Stomach (tissue), 19 donors: ENCODE measurements at places on chromosomes 1 and 21. TPM values are rescaled to one million over a fixed set of nuclear protein-coding genes. Genes with fewer than 3 reads are reported as not detected.

PHLDA3 gene
- 49.0 TPM for total RNA-seq

ANGPTL3 gene
- total RNA-seq = not detected

PBX1 gene
- 30.3 TPM for total RNA-seq

GNAT2 gene
- not detected for total RNA-seq

CENPS gene
- 5.9 TPM for total RNA-seq

TMEM81 gene
- not detected for total RNA-seq

ITLN1 gene
- 241 TPM for total RNA-seq

MGST3 gene
- total RNA-seq = 101 TPM

RGS4 gene
- total RNA-seq = not detected

- H3K27me3 ChIP-seq = no peaks in the 10 kb centered on the region
- H3K4me3 ChIP-seq = no peak overlapping the region
- no peaks in the 10 kb centered on the region for H3K36me3 ChIP-seq
- no peaks in the 10 kb centered on the region for H3K4me1 ChIP-seq
Observed at GRCh38 chr1:190175320-190175719, 302.3 kb downstream of the BRINP3 start.

DNA sequence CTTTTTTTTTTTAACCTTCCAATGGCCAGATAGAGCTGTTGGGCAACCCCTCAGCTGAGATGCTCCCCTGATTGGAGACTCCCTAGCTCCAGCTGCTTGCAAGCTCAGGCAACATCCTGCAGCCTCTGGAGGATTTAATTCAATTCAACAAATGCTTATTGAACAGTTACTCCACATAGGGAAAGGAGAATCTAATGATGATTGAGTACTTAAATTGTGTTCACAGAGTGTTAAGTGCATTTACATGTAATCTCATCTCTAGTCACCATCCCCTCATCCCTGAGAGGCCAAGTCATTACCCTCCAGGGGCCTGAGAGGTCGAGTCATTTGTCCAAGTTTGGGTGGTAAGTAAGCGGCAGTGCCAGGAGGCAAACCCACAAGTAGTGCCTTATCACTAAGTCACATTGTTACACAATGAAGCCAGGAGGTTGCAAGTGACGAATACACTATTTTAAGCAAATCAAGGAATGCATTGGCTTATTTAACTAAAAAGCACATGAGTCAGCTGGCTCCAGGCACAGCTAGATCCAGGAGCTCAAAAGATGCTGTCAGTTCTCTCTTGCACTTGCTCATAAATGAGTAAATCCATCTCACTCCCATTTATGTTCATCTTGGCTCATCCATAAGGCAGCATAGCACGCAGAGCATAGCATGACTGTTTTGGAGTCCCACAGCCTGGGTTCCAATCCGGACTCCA, 64.3 kb downstream of the OPTC start:
- H3K4me3 ChIP-seq = no peak overlapping the region
- H3K27me3 ChIP-seq = no peaks in the 10 kb centered on the region
- no peaks in the 10 kb centered on the region for H3K36me3 ChIP-seq
- H3K27ac ChIP-seq = peak overlapping the region; percentile 77

DNA sequence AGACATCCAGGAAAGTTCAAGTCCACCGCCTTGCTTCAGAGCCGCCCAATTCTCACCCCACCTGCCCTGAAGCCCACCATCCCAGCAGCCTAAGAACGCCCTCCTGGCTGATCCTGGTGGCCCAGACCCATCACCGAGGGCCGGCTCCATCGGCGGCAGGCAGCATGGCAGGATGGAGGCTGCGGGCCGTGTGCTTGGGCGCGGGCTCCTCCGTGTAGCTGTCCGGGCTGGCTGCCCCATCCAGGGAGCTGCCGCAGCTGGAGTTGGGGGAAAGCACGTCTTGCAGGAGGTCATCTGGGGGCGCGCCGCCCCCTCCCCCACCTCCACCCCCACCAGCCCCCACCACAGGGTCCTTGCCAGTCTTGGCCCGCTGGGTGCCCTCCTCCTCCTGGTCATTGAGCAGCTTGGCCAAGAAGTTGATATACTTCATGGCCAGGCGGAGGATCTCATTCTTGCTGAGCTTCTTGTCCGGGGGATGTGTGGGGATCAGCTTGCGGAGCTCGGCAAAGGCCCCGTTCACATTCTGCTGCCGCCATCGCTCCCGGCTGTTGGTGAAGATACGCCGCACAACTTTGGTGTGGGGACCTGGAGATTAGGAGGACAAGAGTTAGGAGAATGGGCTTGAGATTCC, 12.3 kb downstream of the TAL1 start:
- no peak for DNase-seq
- peaks cover 20% of the 10 kb centered on the region for H3K27me3 ChIP-seq
- H3K4me1 ChIP-seq = peaks cover 3% of the 10 kb centered on the region
- no peak overlapping the region for H3K27ac ChIP-seq
- H3K4me3 ChIP-seq = no peak overlapping the region
- no peaks in the 10 kb centered on the region for H3K36me3 ChIP-seq

DNA sequence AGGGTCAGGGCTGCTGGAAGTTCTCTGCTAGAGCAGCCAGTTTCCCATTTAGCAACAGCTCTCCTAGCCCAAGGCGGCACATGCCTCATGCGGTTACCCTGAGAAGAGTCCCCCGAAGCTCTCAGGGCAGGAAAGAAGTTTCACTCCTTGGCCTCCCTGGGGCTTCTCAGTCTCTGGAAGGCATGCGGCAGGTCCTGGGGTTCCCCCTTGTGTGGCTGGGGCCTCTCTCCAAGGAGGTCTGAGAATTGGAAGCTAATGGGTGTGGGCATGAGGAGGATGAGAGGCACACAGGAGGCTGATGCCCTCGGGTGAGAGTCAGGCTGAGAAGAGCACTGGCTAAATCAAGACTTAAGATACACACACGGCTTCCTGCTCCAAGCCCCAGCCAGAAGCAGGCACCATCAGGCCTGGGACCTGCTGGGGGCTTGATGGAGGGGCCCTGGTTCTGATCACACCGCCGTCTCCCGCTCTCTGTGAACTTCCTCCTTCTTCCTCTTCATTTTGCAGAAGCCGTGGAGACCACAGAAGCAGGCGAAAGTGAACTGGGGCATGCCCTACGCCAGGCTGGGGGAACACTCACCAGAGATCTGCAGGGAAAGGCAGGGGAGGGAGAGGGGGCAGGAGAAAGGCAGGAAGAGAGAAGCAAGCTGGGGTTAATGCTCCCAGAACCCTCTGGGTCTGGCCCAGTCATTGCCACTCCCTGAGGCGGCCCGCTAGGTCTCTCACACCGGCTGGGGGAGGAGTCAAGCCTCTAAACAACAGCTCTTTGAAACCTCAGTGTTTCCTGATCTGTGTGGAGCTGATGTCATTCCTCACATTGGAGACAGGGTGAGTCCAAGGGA, 15.1 kb downstream of the BLACAT1 start:
- H3K27ac ChIP-seq = peak overlapping the region; percentile 71
- peaks cover 32% of the 10 kb centered on the region for H3K4me1 ChIP-seq
- H3K4me3 ChIP-seq = peak overlapping the region; percentile 19
- DNase-seq = peak; percentile 77
- peaks cover 3% of the 10 kb centered on the region for H3K27me3 ChIP-seq

- peaks cover 16% of the 10 kb centered on the region for H3K4me1 ChIP-seq
- no peaks in the 10 kb centered on the region for H3K27me3 ChIP-seq
- no peaks in the 10 kb centered on the region for H3K36me3 ChIP-seq
- H3K27ac ChIP-seq = no peak overlapping the region
Observed at GRCh38 chr1:26907071-26907917, 6.5 kb downstream of the NR0B2 start.

- H3K27ac ChIP-seq = peak overlapping the region; percentile 79
- DNase-seq = peak; percentile 89
- H3K27me3 ChIP-seq = no peaks in the 10 kb centered on the region
Observed at GRCh38 chr1:24540906-24541710, 14.8 kb upstream of the NCMAP start.

DNA sequence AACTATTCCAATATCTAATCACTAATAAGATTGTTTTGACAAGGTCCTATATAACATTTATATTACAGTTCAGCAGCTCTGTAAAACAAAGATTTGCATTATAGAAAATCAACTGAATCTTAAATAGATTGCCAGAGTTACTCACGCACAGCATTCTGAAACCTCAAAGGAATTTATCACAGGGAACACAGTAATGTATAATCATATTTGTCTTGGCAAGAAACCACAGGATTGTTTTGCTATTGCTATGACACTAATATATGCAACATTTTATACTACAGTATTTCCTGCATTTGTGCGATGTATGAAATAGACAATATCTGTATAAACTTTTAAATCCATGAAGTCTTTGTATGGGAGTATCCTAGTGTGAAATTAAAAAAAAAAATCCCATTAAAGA, 101.4 kb downstream of the PLPPR5 start:
- H3K36me3 ChIP-seq = no peaks in the 10 kb centered on the region
- H3K4me1 ChIP-seq = no peaks in the 10 kb centered on the region
- H3K4me3 ChIP-seq = no peak overlapping the region
- H3K27ac ChIP-seq = no peak overlapping the region
- DNase-seq = peak; percentile 62

GRCh38 chr1:228375578-228376261, 30.9 kb downstream of the TRIM11 start:
- H3K4me1 ChIP-seq = peaks cover 46% of the 10 kb centered on the region
- DNase-seq = no peak
- H3K36me3 ChIP-seq = no peaks in the 10 kb centered on the region

GRCh38 chr1:40312238-40313205, 4.6 kb downstream of the COL9A2 start:
- H3K36me3 ChIP-seq = no peaks in the 10 kb centered on the region
- H3K27ac ChIP-seq = peak overlapping the region; percentile 53
- H3K4me1 ChIP-seq = peaks cover 45% of the 10 kb centered on the region
- H3K27me3 ChIP-seq = peaks cover 4% of the 10 kb centered on the region

DNA sequence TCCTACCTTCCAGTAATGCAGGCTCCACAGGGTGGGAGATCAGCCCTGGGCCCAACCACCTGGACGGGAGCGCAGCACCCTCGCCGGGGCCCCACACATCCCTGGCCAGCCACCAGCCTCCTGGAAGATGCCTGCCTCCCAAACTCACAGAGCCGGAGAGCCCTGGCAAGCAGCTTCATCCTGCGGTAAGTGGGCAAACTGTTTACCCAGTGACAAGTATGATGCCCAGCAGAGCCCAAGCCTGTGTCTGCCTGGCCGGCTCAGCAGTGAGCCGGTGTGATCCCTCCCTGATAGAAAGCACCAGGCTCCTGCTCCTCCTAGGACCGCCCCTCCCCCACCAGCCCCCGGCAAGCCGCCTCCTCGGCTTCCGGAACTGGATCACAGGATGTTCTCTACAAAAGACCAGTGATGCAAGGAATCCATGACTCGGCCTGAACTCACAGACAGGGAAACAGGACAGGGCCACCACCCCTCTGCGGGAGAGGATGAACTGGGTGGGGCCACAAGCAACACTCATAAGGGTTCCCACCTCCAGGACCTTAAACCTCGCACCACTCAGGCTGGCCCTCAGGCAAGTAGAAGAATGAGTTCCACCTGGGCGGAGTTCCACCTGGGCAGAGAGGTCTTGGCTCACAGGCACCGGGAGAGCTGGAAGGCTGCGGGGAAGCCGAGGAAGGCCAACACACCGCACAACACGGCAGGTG, 7.9 kb downstream of the ACOT7 start:
- H3K36me3 ChIP-seq = no peaks in the 10 kb centered on the region
- peak overlapping the region; percentile 65 for H3K27ac ChIP-seq
- no peaks in the 10 kb centered on the region for H3K27me3 ChIP-seq
- no peak for DNase-seq
- H3K4me1 ChIP-seq = peaks cover 9% of the 10 kb centered on the region
